ENCODE measurements at places on chromosomes 2 and 18.

GRCh38 chr18:55778788-55779690 lies 191.0 kb upstream of the TCF4 start:
- no peak for DNase-seq

DNA sequence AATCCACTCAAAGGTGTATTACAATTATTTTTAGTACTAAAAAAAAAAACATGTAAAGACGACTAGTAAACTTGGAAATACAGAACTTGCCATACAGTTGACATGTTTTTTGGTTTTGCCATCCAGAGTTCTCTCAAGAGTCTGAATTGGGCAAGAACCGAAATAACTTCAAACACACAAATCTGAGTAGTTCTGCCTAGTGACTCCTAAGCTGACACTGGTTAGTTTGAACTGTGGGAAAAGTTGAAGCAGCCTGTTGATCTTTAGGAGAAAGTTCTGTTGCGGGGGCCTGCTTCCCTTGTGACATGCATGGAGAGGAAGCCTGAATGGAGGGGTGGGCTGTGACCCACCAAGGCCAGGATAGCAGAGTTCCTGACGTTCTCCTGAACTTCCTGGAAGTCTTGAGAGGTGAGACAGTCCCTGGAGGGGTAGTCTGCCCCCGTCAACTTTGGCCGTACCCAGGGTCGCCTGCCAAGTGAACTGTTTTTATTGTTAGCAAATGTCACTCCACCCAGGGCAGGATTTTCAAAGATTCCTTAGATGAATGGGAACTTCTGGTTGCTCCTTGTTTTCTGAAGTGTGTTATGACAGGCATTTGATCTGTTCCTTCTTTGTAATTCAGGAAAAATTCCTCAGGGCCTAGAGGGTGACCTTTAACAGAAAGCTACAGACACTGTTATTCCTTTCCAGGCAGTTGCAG lies 85.6 kb upstream of the SPTBN1 start:
- DNase-seq = no peak

GRCh38 chr2:222825031-222825430 lies 35.8 kb upstream of the ACSL3 start:
- no peak for DNase-seq

DNA sequence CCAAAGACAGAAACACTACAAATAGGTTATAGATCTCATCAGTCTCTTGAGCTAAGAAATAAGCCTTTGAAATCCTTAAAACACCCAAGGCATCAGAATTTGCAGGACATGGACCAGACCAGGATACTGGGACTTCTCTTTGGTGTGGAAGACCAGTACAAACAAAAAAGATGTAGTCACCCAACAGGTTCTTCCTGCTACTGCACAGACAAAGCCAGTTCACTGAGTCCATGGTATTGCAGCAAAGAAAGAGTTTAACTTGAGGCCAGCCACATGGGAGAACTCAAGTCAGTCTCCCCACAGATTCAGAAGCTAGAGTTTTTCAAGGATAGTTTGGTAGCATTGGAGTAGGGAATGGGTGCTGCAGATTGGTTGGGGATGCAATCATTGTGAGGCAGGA lies 169.6 kb upstream of the NDUFV2 start:
- no peak for DNase-seq

DNA sequence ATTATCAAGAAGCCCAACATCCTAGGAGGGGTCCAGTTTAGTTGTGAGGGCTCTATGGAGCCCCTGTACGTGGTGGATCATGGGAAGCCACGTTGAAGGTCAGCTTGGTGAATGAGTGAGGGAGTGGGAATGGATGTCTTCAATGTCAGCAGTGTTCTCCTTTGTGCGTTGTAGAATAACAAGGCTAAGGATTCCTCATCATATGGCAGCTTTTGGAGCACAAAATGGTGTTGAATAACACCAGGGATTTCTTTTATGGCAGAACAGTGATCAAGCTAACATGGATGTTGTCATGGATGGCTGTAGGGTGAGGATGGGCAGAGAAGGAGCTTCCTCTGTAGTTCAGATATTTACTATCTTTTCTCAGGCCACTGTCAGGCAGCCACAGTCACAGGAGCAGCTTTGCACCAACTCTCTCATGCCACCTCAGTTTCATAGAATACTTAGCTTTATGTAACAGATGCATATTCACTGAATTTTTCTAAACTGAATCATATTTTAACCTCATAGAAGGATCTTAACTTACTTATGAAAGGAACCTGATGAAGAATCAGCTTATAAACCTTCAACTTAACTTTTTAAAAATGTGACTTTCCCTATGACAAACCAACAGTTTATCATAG lies 284.5 kb upstream of the EPAS1 start:
- no peak for DNase-seq

DNA sequence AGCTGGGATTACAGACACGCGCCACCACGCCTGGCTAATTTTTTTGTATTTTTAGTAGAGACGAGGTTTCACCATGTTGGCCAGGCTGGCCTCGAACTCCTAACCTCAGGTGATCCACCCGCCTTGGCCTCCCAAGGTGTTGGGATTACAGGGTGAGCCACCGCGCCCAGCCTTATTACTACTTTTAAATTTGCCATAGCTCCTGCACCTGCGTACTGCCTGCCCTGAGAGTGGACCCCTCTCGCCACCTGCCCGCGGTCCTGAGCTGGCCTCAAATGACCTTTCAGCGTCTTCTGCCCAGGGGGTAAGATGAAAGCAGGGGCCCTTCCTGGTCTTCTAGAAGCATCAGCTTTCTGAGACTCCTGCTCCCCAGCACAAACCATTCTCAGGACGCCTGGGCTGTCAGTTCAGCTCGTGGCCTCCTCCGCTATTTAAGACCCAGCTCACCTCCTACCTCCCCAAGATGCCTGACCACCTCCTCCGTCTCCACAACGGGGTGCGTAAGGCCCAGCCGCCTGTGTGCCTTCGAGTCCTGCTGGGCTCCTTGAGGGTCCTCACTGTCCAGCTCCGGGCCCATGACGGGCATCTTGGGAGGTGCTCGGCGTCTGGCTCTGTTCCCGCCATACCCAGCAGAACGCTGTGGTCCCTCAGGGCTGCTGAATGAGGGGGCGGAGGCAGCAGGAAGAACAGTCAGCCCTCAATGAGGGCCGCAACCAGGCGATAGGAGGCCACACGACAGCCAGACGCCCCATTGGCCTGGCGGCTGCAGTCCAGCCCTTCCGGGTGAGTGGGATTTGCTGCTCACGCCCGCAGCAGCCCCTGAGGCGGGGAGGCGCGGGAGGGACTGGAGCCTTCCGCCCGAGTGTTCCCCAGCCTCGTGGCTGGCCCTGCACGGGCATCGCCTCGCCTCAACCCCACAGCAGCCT lies 266.6 kb downstream of the TFCP2L1 start:
- DNase-seq = no peak

DNA sequence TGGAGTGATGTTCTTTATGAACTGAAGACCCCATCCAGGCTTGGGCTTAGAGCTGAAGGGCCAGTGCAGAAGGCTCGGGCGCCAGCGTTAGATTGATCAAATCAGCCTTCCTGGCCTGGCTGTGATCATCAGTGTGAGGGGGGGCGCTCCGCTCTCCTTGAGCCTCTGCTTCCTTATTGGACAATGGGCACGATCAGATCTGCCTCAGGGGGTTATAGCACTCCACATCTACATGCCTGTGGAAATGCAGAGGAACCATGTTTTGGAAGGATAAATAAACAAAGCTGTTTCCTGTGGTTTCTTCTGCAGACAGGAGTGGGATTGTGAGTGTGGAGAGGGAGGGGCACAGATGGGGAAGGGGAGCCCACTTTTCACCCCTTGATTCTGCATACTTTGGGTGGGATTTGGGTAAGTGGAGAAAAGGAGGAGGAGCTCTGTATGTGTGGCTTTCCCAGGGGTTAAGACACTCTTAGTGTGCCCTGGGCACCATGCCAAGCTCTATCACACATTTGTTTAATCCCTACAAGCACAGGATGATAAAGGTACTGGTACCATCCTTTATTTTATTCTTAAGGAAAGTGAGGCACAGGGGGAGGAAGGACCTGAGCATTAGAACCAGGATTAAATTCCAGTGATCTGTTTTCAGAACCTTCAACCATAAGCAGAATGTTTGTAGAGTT lies 150.5 kb downstream of the EN1 start:
- no peak for DNase-seq

DNA sequence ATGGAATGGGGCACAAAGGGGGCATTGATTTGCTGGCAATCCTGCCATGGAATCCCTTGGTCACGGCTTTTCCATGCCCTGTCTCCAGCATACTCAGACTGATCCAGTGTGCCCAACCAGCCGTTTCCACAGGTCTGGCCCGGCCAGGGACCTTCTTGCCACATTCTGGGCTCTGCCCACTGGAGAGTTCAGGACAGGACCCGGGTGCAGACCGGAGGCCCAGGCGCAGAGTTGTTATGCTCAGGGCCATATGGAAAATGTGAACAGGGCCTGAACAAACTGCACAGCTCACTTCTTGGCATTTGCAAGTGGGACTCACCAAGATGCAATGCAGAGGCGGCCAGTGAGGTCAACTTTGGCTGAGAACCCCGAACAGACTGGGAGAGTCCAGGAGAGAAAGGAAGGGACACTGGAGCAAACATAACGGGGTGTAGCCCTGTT lies 15.6 kb upstream of the ASAP2 start:
- peak; percentile 81 for DNase-seq

DNA sequence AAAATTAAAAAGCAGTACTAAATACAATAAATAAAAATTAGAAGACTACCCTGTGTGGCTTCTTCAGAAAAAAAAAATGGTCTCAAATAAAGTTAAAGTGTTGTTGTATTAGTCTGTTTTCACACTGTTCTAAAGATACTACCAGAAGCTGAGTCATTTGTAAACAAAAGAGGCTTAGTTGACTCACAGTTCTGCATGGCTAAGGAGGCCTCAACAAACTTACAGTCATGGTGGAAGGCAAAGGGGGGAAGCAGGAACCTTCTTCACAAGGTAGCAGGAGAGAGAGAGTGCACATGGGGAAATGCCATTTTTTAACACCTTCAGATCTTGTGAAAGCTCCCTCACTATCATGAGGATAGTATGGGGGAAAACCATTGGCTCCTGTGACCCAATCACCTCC lies 612.8 kb downstream of the RNF144A start:
- DNase-seq = no peak

- DNase-seq = no peak
These were observed 54.7 kb upstream of the ID2 start for GRCh38 chr2:8627019-8627691.

All from HS-27A (cell line).